ENCODE measurements at places on chromosomes 12 and 14.

GRCh38 chr12:49068879-49069506, 786 bp downstream of the RHEBL1 start:
- DNase-seq: no peak

- DNase-seq: no peak
These were observed 20.9 kb downstream of the SYT1 start for GRCh38 chr12:78885466-78885865.

- DNase-seq: no peak
These were observed 297.9 kb upstream of the AMIGO2 start for GRCh38 chr12:47377414-47378221.

- no peak for DNase-seq
These were observed 3.0 kb downstream of the MIS18BP1 start for GRCh38 chr14:45249856-45250575.

All from CD4-positive, alpha-beta memory T cell (primary cell).